ENCODE measurements at places on chromosomes 11 and 22.
A peak's percentile ranks its signal among the peaks of the same experiment; 100 is the strongest.

DNA sequence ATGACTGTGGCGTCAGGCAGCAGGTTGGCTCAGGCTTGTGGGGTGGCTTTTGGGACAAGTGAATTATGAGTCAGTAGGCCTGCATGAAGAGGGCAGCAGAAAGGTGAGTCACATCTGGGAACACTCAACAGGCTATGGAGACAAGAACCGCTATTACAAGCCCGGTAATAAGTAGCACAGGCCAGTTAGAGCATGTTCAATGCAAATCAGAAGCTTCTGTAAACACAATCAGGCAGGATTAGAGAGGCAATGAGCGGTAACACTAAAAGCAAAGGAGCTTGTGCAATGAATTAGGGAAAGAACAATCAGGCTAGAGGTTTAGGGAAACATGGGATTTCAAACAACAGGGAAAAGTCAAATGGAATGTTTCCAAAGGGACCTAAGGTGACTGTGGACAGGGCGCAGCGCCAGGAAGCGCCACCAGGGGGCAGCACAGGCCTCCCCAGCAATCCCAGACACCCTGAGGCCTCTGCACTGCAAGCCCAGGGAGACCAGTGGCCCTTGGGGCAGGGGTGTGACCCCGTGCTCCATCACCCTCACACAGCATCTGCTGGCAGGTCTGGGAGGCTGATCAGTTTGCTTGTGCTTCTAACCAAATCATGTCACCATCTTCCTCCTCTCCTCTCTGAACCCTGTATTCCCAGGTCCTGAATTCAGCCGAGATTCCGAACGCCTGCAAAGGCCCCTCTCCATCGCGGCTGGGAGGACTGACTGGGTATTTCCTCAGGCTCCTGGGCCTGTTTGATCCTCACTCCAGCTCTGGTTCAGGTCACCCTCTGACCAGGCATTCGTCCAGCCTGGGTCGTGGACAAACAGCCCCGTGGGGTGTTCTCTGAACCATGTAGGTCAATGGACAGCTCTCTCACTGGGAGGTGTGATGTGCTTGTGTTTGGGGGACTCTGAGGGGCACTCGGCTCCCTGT is 50.0 kb downstream of the C11orf58 start:
- DNase-seq: peak; percentile 55

- DNase-seq: no peak
Observed at GRCh38 chr11:57263351-57263750, 26.3 kb upstream of the APLNR start.

DNA sequence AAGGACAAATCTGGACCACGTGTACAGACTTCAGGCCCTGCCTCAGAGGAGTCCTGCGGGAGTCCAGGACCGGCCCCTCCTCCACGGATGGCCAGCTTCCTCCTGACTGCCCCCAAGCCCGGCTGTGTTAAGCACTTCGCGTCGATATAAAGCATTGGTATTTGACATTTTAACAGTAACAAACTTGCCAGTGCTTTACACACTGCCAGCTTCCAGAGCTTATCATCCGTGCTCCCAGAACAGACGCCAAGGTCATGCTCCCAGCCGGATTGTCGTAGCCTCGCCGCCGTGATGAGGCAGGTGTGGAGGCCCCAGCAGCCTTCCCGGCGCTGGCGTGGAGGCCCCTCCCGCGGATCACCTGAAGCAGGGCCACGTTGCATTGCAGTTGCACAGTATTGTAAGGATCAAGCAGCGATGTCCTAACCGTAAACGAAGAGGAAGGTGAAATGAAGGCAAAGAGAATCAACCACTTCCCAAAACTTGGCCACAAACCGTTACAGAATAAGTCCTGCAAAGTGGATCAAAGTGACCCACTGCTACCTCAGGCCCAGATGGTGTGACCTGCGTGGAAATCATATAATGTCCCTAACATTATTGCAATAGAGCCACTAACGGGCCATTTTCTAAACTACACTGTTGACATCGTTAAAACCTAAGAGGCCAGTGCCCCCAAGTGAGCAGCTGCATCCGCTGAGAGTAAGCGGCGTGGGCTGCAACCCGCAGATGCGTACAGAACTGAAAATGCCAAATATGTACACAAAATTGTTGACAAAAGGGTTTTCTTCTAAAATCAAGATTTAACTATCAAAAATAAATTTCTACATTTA is 51.6 kb downstream of the CERK start:
- DNase-seq: no peak

DNA sequence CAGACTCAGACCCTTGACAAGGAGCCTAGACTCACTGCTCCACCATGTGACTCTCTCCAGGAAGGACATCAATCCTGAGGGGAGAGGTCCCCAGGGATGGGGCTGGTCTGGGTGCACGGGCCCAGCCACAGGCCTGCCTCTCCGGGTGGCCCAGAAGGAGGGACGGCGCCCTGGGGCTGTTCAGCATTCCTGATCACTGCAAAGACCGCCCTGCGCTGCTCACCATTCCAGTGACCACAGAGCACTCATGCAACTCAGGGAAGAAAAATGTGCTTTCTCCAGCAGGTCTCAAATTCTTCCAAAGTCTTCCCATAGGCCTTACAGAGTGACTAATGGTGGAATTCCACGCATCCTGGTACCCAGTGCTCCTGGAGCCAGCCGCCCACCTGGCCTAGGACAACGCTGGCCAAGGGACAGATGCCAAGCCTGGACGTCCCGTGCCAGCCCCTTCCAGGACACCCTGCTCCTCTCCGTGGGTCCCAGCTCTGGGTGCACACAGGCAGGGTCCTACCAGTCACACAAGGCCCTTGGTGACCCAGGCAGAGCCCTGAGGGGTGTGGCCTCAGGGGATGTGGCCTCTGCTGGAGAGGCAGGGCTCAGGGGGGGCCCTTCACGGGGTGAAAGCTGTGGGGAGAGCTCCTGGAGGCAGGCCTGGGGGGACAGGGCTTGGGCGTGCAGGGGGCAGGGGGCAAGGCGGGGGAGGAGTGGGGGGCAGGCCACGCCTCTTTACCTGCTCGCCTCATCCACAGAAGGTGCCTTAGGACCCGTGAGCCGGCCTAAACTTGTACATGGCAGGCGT is 178.8 kb downstream of the IGLL1 start:
- no peak for DNase-seq

DNA sequence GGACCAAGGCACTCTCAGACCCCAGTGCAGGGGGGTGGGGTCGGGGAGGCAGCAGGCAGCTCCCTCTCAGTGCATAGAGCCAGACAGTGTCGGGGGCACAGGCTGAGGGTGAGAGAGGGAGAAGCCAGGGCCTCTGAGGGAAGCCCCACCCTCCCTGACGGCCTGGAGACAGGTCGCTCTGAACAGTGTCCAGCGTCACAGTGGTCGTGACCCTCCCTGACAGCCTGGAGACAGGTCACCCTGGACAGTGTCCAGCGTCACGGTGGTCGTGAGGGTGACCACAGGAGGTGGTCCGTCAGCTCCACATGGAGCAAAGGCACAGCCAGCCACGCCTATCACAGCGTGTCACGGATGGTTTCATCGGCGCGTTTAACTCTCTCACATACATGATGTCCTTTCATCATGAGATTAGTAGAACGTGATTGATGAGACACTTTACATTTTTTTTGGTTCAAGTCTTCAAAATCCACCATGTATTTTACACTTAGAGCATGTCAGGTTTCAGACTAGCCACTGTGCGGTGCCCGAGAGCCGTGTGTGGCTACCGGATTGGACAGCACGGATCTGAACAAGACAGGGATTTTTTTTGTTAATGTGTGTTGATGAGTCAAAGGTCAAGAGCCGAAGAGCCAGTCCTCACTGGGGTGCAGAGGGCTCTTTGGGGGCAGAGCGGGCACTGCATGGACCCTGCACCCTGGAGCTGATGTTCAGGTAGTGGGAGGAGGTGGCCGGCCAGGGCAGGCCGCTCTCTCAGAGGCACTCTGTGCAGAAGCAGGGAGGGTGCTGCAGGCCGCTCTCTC is 23.9 kb upstream of the PANX2 start:
- no peak for DNase-seq

DNA sequence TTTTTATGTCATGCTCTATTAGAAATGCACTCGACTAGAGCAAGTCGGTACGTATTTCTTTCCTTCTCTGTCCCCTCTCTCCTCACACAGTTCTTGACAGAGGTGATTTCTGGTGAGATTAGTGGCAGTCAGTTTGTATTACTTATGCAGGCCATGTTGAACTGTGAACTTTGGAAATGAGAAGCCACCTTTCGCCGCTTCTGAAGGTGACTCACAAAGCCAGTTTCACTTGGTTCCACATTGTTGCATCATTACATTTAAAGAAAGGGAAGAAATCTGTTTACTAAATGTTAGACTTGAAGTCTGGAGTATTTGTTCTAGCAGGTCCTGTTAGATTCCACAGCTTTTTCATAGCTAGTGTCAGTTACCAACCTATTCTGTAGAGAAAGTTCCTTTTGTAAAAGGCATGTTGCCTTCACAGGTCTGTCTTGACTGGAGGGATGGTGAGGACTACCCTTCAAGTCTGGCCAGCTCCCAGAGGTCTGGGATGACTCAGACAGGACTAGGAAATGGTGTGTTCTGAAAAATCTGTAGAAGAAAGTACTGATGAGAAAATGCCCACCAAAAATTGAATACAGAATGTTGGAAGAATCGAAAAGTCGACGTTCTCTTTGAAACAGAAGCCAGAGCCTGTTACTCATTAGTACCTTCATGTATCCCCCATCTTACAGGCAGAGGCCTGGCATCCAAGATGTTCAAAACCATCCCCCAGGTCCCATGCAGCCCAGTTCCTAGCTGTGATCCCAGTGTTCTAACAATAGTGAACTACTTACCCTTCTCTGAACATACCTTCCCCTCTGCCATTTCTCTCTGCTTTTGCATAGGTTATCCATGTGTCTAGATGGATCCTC is 181.4 kb downstream of the DBX1 start:
- no peak for DNase-seq

DNA sequence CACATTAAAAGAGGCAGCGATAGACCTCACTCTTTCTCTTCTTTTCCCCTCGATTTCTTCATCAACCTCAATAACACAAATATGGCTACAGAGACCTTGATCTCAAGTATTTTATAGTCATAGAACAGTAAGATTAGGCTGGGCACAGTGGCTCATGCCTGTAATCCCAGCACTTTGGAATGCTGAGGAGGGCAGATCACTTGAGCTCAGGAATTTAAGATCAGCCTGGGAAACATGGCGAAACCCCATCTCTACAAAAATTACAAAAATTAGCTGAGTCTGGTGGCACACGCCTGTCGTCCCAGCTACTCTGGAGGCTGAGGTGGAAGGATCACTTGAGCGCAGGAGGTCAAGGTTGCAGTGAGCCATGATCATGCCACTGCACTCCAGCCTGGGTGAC is 14.6 kb downstream of the SLN start:
- no peak for DNase-seq

GRCh38 chr11:9090488-9091043 is 833 bp downstream of the SCUBE2 start:
- DNase-seq: no peak

DNA sequence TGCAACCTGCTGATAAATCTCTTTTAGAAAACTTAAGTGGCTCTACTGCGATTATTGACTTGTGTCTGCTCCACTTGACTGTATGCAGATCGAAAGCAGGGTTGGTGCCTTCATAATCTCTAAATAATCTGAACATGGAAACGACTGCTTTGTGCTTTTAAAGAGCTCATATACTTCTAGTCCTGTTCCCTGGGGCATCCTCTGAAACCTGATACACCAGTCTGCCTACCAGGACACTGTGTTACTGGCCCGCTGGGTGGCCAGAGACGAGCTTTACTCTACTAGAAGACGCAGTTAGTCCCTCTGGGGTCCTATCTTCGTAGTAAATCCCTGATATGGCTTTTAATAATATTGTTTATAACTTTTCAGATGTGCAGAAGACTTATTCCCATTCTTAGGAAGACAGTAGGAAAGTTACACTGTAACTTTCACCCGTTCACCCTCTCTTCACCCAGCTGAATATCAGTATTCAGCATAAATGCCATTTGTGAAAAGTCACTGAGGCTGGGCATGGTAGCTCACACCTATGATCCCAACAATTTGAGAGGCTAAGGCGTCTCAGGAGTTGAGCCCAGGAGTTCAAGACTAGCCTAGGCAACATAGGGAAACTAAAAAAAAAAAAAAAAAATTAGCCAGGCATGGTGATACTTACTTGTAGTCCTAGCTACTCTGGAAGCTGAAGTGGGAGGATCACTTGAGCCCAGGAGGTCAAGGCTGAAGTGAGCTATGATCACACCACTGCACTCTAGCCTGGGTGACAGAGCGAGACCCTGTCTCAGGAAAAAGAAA is 9.0 kb upstream of the HTR3B start:
- DNase-seq: no peak

- no peak for DNase-seq
Observed at GRCh38 chr11:11171285-11171684, 181.8 kb downstream of the CSNK2A3 start.

DNA sequence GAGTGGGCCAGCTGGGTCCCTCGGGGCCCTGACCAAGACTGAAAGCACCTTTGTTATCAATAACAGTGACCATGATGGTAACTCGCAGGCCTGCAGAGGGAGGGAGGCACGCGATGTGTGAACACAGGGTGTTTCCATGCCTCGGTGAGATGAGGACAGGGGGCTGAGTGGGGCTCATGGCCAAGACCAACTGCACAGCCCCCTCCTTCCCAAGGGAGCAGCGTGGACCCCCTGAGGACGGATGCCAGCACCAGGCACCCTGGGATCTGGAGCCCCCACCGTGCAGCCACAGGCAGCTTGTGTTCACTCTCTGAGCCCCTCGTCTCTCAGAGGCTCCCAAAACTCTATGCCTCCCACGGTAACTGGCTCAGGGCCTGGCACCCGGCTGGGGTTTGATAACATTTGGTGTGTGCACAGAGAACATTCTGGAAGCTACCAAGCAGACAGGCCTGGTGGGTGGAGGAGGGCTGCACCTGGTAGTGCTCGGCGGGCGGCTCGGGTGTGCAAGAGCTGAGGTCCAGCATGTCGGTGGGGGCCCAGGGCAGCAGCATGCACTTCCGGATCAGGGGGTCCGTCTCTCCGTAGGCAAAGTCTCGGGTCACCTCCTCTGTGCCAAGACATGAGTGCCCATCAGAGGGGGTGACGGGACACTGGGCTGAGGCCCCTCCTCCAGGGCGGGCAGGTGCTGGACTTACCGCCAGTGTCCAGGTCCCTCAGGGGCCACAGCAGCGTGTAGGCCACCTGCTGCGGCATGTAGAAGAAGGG is 7.6 kb downstream of the TTLL12 start:
- DNase-seq: no peak

DNA sequence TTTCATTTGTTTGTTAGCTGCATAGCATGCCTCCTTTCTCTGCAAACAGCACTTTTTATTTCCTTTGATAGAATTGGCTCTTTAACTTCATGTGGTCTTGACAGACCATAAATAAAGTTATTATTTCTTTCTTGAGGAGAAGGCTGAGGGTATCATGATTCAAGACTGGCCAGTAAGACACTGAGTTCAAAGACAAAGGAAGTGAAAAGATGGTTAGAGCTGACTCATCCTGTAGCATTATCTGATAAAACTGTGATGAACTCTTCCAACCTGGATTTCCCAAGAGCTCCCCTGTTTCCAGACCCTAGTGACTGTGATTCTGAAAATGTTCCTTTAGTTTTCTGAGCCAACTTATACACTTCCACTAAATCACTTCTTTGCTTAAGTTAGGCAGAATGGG is 179.3 kb upstream of the FAT3 start:
- DNase-seq: no peak

DNA sequence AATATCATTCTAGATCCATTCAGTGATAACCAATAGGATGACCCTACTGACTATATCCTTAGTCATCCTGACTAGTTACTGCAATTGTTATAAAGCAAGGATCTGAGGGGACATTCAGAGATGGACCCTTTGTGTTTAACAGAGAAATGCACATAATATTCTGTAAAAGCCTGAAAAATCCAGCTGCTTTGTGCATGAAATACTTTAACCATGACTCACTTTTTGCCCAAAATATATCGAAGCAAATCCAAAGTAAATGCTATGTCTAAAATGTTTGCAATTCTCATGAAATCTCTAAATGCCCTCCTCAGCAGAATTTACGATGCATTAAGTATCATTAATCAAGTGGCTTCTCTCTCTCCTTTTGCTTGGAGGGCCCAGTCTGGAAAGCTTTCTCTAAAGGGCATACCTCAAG is 178.8 kb upstream of the MTMR2 start:
- no peak for DNase-seq
